ENCODE measurements at places on chromosomes 2 and 18. TPM values are rescaled to one million over a fixed set of nuclear protein-coding genes. Genes with fewer than 3 reads are reported as not detected.
A peak's percentile ranks its signal among the peaks of the same experiment; 100 is the strongest.

GRCh38 chr2:169767243-169767888 is 31.3 kb upstream of the SSB start:
- peak; percentile 37 for DNase-seq

GRCh38 chr2:98390571-98391476 is 44.6 kb downstream of the CNGA3 start:
- DNase-seq: no peak

DNA sequence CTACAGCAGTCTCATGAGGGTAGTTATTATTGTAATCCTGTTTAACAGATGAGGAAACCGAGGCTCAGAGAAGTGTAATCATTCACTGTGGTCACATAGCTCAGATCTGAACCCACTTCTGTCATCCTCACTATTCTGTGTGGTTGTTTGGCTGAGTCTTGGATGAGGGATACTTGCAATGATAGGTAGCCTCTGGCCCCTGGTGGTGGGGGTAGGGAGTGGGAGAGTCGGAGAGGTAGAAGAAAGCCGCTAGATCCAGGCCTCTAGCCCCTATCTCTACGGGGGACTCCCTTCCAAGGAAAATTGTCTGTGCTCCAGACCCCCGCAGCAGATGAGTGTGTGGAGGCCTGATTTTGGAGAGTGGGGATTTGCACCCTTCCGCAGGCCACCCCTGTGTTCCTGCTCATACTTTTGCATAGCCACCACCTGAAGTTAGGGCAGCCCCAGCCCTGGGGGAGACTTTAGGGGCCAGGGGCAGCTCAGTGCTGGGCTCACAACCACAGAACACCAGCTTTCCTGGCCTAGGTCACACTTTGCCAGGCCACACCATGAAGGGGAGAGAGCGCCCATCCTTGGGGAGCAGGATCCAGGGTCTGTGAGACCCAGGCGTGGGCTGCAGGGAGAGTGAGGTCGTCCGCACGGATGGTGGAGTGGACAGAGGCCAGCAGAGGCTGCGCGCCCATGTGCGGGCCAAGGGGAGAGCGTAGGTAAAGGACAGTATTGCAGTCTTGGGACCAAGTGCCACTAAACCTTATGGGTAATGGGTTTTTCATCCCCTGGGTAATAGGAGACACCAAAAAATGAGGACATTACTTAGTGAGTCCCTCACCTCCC is 148.2 kb downstream of the GLI2 start:
- no peak for DNase-seq

GRCh38 chr2:154670083-154670482 is 28.4 kb upstream of the KCNJ3 start:
- DNase-seq: no peak

GRCh38 chr2:200847269-200847668 is 17.2 kb downstream of the CLK1 start:
- DNase-seq: no peak

DNA sequence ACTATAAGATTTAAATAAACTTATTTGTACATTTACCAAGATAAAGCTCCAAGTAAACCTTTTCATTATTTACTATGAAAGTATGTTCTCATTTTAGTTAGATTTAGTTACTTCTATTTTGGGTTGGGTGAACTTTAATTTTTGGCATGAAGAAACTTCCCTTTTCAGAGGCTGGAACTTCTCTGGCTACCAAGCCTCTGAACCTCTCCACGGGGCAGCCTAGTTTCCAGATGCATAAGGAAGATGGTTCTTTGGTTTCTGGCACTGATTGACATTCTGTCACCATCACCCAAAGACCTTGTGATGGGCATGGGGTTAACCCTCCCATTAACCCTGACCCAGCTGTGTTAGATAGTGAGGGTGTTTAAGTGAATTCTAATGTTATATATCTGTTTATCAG is 17.1 kb downstream of the PSD4 start:
- no peak for DNase-seq

DNA sequence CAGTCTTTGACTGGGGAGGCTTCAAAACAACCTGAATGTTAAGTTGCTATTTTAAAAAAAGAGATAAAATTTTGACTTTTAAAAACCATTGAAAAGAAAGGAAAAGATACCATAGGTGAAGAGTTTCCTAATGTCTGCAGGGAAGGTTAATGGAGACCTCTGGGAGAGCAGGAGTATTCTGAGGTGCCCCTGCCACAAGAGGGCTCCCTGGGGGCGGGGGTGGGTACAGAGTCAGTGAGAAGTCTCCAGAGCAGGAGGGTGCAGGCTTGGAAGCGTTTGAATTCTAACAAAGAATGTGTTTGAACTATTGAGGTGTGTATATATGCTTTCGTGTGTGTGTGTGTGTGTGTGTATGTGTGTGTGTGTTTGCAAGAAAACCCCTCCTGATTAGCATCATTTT is 46.7 kb upstream of the ST6GAL2 start:
- DNase-seq: no peak

The GAREM1 gene
- not detected for total RNA-seq

DNA sequence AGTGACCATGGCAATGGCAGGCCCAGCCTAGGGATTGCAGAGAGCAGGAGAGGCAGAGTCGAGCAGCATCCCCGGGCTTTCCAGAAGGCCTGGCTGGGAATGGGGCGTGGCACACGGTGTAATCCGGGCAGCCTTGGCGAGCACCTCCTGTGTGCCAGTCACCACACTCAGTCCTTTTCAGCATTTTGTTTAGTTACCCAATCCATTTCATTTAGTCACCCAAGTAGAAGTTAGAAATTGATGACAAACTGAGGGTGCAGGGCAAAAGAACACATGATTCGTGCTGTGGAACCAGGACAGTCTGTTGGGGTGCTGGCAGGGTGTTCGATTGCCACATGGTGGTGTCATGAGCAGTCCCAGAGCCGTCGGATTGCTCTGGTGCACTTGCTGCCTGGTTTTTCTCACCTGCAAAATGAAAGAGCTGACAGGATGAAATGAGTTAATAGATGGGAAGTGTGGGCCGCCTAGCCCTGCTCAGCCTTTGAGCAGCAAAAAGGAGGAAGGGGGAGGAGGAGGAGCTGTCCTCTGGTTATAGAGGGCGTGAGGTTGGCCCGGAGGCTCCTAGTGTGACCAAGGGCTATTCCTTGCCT is 299.4 kb downstream of the AGAP1 start:
- DNase-seq: no peak

GRCh38 chr2:205892251-205892655 is 193.7 kb downstream of the INO80D start:
- DNase-seq: no peak

DNA sequence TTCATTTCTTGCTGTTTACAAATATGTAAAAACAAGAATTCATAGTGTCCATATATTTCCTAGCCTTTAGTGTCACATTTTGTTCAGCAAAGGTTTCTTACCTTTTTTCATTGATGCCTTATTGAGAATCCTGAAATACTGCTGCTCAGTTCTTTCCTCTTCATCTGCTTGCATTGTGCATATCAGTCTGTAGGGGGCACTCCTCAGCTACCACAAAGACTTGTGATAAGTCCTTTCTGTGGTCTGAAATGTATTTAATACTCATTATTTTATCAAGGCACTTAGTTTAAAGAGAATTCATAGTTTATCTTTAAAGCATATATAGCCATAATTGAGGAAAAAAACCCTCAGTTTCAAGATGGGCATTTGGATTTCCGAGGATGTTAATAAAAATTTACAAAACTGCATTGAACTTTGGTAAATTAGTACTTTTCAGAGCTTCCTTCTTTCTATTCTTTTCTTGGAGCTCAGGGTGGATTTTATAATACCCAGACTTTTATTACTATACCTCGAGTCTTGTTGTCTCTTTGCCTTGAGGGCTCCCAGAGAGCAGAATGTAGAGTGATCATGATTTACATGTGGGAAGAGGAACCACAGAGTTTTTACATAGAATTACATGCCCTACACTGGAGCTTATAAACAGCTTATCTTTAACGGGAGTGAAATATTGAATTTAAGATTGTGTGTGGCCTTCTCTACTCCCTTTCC is 570.1 kb downstream of the PLCL1 start:
- no peak for DNase-seq

DNA sequence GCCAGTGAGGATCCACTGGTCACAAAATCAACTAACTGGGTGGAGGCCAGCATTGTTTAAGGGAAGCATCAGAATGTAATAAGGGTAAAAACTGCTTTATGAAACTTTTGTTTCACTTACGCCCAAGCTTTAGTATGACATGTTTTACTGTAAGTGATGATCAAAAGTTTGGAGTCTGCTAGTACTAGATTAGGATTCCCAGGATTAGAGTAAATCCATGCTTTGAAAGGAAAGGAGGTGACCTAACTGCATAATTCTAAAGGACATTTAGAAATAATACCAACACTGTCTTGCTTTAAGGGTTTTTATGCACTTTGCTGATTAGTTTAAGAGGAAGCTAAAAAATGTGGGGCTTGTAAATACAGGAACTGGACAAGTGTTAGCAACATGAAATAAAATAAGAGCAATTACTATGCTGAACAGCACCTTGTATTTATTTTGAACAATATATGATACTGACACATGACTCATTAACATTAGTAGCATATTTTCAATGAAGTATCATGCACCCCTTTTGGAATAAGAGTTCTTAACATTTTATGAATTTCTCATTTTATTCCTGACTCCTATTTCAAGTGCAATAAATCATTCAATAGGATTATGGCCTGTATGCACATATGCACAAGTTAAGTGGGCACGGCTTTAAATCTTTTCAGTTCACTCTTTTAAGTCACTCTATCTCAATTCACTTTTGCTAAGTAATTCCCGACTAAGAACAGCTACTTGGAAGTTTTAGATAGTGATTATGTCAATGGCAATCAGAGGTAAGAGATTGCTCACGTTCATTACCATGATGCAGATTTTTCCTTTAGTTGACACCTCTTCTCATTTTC is 62.5 kb downstream of the STK39 start:
- no peak for DNase-seq

- DNase-seq: peak; percentile 56
Measured at GRCh38 chr2:238493880-238494572, 67.3 kb downstream of the ASB1 start.

DNA sequence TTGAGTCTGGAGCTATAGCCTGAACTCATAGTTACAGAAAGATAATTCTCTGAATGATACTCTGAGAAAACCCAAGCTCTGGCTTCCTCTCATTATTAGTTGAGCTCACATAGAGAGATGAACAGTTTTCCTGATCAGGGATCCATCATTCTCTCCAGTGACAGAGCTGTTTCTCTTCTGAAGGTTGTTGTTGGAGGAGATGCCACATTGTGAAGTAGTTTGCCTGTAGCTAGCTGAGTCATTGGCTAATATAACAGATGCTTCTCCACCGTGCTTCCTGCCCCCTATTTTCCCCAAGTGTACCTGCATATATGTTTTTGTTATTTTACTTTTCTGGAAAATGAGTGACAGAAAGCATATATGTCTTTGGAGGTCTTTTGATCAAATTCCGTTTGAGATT is 64.6 kb downstream of the OSBPL6 start:
- no peak for DNase-seq

- no peak for DNase-seq
Measured at GRCh38 chr18:5365443-5365842, 69.9 kb upstream of the ZBTB14 start.

- no peak for DNase-seq
Measured at GRCh38 chr18:51569153-51569552, 371.7 kb upstream of the MEX3C start.

The G6PC2 gene
- not detected for total RNA-seq

DNA sequence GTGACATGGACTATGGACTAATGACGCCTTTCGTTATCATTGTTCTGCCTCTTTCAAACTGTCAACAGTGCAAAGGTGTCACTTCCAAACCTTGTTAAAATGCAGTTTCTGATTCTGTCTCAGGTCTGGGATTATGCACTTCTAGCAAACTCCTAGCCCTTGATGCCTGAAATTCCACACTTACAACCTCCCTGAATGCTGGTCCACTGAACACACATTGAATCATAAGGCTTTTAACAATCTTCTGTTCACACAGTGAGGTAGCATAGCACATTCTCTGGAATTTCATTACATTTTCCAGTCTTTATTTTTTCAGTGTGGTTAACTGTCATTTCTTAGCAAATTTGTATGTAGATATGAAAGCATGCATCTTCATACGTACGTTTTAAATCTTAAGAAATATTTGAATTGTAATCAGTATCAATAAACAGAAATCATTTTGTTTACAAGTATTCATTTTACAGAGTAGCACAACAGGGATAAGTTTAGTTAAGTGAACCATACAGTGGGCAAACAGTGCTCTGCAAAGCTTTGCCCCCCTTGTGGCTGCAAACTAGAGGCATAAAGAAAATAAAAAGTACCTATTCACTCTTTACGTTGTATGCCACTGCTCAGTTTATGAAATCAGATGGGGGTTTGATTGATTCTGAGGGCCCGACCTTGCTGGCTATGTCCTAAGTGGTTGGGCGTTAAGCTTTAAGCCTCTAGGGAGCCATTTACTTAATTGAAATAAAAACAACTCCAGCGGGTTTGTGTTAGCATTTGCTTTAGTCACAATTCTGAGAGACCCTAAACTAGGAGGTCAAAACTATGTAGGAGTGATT is 250.8 kb downstream of the LRRTM1 start:
- no peak for DNase-seq

DNA sequence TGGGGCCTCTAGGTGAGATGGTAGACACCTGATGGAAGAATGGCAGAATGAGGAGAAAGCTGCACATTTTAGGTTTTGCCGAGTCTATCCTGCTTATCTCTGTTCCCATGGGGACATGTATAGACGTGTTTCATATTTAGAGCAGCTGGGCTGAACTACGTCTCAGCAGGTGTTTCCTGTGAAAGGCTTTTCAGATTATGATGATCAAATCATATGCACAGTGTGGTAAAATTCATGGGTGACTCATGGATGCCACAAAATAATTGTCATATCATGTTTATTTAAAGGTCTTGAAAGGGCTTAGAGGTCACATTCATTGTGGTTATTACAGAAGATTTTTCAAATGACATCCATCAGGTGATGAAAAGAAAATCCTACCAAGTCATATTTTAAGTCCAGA is 90.5 kb downstream of the ICOS start:
- DNase-seq: no peak

DNA sequence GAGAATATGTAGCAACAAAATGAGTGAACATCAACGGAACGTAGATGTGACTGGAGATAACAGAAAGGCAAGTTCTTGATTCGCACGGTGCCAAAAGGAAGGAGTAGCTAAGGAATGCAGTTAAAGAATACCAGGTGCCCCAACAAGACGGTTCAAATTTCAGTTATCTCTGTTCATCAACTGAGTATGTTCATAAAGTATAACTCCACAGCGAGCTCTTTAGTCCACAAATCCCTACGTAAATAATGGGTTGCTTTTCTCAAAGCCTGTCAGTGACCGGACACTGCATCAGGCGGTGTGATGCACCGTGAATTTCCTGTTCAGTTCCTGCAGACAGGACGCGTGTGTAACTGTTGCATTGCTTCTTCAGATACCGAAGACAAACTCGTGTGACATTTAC is 91.8 kb downstream of the NOL10 start:
- no peak for DNase-seq

DNA sequence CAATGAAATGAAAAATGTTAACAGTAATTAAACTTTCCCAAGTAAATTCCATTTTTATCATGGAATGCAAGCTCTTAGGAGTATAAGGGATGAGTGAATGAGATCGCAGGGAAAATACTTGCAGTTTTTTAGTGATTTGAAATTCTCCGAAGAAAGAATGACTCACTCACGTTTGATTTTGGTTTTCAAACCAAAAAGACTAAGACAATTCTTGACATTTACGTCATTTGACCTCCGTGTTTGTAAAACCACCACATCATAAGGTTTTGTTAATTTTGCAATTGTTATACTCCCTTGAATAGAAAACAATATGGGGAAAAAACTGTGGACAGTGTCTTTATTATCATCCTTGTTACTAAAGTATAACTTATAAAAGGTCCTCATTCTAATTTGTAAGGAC is 29.4 kb downstream of the COL4A4 start:
- no peak for DNase-seq

The SKOR2 gene
- total RNA-seq: not detected

GRCh38 chr2:68225119-68225632 is 27.2 kb downstream of the PPP3R1 start:
- no peak for DNase-seq

The HSBP1L1 gene
- 14.0 TPM for total RNA-seq
